ENCODE measurements at places on chromosomes 12 and 14.

DNA sequence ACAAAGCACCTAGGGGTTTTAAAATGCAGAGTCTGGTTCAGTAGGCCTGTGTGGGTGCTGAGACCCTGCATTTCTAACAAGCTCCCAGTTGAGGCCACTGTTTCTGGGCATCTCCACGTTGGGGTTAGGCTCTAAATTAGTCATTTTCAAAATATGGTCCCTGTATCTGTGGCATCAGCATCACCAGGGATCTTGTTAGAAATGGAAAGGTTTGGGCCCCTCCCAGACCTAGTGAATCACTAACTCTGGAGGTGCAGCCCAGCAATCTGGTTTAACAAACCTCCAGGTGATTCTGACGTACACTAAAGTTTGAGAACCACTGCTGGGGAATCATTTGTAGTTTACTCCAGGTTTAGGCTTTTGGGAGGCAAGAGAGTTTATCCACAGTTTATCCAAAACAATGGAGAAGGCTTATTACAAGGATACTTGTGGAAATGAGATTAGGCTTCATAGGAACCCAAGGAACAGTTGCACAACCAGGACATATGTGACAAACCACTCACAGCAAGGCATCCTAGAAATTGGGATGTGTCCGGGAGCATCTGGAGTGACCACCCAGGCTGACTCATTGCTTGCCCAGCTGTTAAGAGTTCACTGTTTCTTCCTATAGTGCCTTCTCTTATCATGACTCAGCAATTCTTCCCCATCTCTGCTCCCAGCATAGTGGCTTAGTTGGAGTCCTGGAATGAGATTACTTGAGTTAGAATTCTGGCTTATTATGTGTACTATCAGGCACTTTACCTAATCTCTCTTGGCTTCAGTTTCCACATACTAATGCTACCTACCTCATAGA is 71.6 kb upstream of the STXBP6 start:
- no peak for DNase-seq

DNA sequence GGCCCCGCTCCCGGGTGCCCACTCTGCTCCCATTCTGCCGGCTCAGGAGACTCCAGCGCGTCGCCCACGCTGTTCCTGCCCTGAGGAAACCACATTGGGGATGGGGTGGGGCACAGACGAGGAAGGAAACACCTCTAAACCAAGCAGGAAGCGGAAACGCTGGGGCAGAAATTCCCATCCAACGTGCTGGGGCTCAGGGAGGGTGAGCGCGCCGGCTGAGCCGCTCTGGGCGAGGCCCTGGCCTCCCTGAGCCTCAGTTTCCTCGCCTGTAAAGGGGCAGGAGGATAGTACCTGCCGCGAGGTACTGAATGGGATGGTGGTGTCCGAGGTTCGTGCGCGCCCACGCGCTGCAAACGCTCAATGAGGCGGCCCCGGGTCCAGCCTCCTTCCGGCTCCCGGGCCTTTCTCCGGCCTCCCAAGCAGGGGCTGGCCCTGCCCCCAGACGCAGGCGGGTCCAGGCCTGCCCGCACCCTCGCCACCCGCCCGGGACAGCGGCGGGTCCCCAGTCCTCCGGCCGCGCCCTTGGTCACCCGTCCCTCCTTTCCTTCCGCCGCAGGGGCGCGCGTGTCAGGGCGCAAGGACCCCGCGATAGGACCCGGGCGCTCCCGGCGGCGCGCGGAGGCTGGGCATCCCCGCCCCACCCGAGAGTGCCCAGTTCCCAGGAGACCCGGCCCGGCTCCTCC is 673 bp downstream of the BEGAIN start:
- peak; percentile 55 for DNase-seq

GRCh38 chr12:73529231-73529630 is 1008.4 kb upstream of the ATXN7L3B start:
- DNase-seq: no peak

- DNase-seq: no peak
Observed at GRCh38 chr14:23148591-23149249, 29.7 kb upstream of the CEBPE start.

DNA sequence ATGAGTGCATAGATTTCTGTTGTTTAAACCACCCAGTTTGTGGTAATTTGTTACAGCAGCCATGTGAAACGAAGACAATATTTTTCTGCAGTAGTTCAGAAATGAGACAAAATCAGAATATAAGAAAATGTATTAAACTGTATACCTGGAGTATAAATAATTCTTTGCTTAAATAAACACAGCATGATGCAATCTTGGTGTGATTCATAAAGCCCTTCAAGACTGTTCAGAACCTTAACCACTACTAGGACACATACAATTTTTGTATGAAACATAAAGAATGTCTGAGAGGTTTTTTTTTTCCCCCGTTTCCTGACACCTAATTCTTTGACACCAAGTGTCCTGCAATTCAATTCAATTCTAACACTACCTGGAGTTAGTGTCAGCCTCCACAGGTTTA is 10.5 kb downstream of the C12orf75 start:
- no peak for DNase-seq

GRCh38 chr14:89215114-89215513 is 201.9 kb downstream of the FOXN3 start:
- DNase-seq: no peak

- DNase-seq: no peak
Observed at GRCh38 chr12:73714655-73715054, 823.0 kb upstream of the ATXN7L3B start.

DNA sequence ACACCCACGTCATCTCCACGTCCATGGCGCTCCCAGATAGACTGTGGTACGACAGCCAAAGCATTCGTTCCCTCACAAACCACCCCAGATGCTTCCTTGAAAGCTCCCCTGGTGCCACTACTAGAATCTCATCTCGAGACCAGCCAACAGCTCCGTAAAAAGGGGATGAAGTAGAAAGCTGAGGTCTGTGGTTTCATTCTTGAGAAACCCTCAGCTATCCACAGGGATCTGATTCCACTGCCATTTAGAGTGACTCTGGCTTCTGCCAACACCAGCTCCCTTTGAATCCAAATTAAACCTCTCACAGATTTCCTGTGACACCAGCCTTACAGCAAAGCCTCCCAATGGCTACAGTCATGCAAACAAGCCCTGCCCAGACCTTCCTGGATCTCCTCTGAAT is 18.5 kb upstream of the FOXN3 start:
- no peak for DNase-seq

DNA sequence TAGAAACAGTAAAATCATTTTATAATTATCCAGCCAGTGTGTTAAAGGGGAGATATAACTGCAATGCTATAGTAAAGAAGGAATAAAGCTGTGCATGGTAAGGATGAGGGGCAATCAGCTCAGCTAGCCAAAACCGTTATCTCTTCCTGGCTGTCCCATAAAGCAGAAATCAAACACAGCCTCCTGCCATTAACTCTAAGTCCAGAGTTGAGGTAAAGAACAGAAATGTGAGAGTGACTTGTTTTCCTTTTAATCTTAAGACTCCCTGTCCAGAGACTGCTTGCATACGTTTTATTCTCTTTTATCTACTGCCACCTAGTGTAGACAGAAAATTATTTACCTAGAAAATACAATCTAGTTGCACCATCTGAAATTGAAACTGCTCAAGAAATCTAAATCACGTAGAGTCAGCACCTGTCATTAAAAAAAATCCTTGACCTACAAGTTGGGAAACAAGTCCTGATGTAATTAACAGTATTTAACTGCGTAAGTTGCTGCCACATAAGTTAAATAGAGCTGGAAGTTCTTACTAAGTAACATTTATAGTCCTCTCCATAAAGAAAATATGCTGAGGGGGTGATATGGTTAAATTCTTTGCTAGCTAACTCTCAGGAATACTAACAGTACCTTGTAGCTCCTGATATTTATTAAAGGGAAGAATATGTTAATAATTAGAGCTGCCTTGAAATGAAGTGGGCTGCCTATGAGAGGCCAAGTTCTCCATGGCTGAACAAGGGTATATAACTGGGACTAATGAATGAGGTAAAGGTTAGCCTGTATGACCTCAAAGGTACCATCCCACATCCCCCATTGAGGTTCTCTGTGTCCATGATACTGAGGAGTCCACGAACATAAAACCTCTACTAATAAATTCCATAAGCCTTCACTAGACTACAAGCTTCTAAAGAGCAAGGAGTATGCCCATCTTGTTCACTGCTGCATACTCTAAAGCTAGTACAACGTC is 62.7 kb downstream of the GALNT4 start:
- no peak for DNase-seq

GRCh38 chr14:37021390-37021789 is 151.0 kb downstream of the SLC25A21 start:
- no peak for DNase-seq

DNA sequence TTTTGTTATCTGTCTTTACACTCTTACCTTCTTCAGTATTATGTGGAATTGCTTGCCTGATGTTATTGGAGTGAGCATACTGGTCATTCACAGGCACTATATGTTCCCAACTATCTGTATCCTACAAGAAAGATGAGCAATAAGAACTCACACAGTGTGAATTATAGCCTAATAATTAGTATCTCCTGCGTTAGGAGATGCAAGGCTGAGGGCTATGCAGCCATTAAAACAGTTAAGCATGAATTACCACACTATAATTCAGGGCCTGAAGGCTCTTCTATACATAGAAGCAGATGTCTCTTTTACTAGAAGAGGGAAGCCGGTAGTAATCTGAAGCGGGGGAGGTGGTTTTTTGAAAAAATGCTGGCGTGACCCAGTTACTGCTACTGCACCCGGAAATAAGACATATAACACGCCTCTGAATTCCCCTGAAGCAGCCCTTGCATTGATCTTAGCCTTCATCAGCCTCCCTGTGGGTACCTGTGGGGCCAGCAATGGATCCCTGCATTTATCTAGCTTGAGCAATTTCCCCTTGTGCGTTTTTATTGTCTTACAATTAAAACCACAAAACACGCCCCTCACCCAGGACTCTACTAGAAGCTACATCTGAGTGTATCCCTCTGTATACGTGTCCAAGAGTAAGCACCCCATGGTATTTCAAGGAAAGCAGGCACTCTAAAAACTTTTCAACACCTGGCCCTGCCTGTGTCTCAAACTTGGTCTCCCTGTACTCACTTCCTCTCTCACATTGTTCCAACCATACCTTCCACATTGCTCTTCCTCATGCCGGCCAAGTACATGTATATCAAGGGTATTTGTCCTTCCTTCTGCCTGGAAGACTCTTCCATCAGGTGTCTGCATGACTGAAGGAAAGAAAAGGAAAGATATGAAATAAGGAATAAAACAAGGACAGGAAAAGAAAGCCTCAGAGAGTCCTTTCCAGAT is 210.9 kb upstream of the ARID2 start:
- peak; percentile 47 for DNase-seq

- no peak for DNase-seq
Observed at GRCh38 chr12:90305379-90305778, 596.7 kb upstream of the ATP2B1 start.

GRCh38 chr12:100896192-100896591 is 101.6 kb downstream of the ANO4 start:
- DNase-seq: no peak

- DNase-seq: no peak
Observed at GRCh38 chr12:108732489-108733229, 1.3 kb upstream of the CORO1C start.

- DNase-seq: no peak
Observed at GRCh38 chr12:128797119-128798118, 26.3 kb downstream of the SLC15A4 start.

GRCh38 chr12:57195186-57195585 is 21.4 kb upstream of the NXPH4 start:
- DNase-seq: no peak

- no peak for DNase-seq
Observed at GRCh38 chr12:65968359-65968758, 144.1 kb downstream of the HMGA2 start.

All from activated CD4-positive, alpha-beta T cell treated with anti-CD3 and anti-CD28 coated beads for 48 hours (primary cell).